ENCODE measurements at places on chromosomes 16 and 17. TPM values are rescaled to one million over a fixed set of nuclear protein-coding genes. Genes with fewer than 3 reads are reported as not detected.

- peaks cover 6% of the 10 kb centered on the region for H3K4me1 ChIP-seq
- no peaks in the 10 kb centered on the region for H3K27me3 ChIP-seq
- no peak overlapping the region for H3K4me3 ChIP-seq
- H3K27ac ChIP-seq = no peak overlapping the region
These were observed 31.7 kb downstream of the CPNE2 start for GRCh38 chr16:57123974-57124674.

DNA sequence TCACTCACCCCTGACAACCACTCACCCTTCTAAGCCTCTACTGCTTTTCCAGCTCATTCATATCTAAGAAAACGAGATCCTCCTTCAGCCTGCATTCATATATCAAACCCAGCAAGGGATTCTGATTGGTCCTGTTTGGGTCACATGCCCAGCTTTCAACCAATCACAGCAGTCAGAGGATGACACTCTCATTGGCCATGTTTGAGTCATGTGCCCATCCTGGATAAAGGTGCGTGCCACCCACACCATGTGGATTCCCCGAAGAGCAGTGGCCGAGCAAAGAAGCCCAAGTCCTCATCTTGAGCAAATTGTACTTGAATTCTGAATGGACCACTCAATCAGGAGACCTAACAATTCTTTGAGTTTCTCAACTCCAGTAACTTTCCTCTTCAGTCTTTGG is 45.0 kb downstream of the SCNN1G start:
- no peaks in the 10 kb centered on the region for H3K4me1 ChIP-seq
- no peaks in the 10 kb centered on the region for H3K27me3 ChIP-seq
- H3K27ac ChIP-seq = no peak overlapping the region
- no peak overlapping the region for H3K4me3 ChIP-seq

The CCL4 gene
- polyA plus RNA-seq = 41.7 TPM

DNA sequence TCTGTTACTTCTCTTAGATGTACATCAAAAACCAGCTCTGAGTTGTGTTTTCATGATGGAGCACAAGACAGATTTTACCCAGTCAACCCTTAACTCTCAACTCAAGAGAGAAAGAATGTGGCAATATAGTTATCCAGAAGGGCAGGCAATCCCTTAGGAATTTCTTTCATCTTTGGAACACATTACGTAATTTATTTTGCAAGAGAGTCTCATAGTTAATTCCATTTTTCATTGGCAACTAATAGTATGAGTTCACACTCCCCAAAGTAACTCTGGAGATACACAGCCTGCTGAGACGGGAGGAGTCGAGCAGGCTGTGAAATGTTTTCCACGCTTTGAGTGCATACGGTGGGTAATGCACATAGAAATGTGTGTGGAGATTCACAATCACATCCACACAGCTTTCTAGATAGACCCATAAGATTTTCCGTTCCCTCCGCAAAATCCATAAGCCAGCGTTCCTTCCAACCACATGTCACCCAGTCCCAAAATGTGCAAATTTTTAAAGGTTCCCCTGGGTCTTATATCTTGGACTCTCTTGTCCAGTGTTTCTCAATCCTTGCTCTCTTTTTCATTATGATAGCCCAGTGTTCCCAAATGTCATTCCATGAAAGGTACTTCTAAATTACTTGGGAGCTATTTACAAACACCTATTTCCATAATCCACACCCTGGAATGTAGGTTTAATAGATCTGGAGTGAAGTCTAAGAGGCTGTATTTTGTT is 8.4 kb upstream of the CDRT4 start:
- no peak for DNase-seq
- no peaks in the 10 kb centered on the region for H3K27me3 ChIP-seq
- no peak overlapping the region for H3K27ac ChIP-seq
- H3K4me1 ChIP-seq = no peaks in the 10 kb centered on the region
- no peaks in the 10 kb centered on the region for H3K36me3 ChIP-seq

- no peak overlapping the region for H3K27ac ChIP-seq
- no peaks in the 10 kb centered on the region for H3K36me3 ChIP-seq
- H3K27me3 ChIP-seq = peaks cover 50% of the 10 kb centered on the region
- no peak overlapping the region for H3K4me3 ChIP-seq
- H3K4me1 ChIP-seq = no peaks in the 10 kb centered on the region
These were observed 2.4 kb downstream of the SKAP1 start for GRCh38 chr17:48427598-48427997.

GRCh38 chr16:12573730-12574383 is 229.8 kb downstream of the CPPED1 start:
- H3K4me3 ChIP-seq = no peak overlapping the region
- peak; percentile 4 for DNase-seq
- H3K36me3 ChIP-seq = peaks cover 7% of the 10 kb centered on the region
- H3K27ac ChIP-seq = peak overlapping the region; percentile 14
- H3K4me1 ChIP-seq = peaks cover 29% of the 10 kb centered on the region
- no peaks in the 10 kb centered on the region for H3K27me3 ChIP-seq

The TNFSF13 gene
- 491 TPM for polyA plus RNA-seq

- H3K36me3 ChIP-seq = peaks cover 27% of the 10 kb centered on the region
- peaks cover 12% of the 10 kb centered on the region for H3K4me1 ChIP-seq
- no peak overlapping the region for H3K27ac ChIP-seq
- H3K27me3 ChIP-seq = no peaks in the 10 kb centered on the region
These were observed 206.7 kb downstream of the RPTOR start for GRCh38 chr17:80751070-80751945.

GRCh38 chr16:81744911-81745310 is 34.2 kb upstream of the PLCG2 start:
- DNase-seq = no peak
- no peak overlapping the region for H3K27ac ChIP-seq
- H3K4me1 ChIP-seq = peaks cover 37% of the 10 kb centered on the region
- no peaks in the 10 kb centered on the region for H3K27me3 ChIP-seq

DNA sequence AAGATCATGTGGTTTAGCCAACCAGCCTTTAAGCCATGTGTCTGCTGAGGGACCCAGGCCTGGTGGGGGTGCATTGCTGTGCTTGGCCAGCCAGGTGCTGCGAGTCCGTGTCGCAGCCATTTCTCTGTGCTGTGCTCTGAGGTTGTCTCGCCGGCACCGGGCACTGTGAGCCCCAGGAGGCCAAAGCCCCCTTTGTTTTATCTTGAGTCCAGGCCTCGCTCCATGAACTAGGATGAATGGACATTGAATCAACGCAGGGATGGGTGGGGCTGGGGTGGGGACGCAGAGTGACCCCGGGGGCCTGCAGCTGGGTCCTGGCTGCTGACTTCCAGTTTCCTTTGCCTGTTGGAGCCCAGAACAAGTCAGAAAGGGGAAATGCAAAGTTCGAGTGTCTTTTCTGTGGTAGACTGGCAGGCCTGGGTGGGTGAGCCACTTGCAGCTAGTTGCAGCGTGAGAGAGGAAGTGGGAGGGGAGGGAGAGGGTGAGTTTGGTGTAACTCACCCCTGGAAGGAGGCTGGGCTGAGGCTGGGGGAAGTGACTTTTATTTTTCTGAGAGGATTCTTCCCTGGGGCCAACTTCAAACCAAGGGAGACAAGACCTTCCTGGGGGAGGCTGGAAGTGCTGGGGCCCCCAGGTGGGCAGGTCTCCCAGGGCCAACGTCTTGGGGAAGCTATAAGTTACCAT is 324.7 kb downstream of the SEC14L1 start:
- peak overlapping the region; percentile 87 for H3K27ac ChIP-seq
- H3K36me3 ChIP-seq = peaks cover 39% of the 10 kb centered on the region
- H3K27me3 ChIP-seq = no peaks in the 10 kb centered on the region
- H3K4me3 ChIP-seq = peak overlapping the region; percentile 59
- peak; percentile 93 for DNase-seq
- H3K4me1 ChIP-seq = peaks cover 86% of the 10 kb centered on the region

DNA sequence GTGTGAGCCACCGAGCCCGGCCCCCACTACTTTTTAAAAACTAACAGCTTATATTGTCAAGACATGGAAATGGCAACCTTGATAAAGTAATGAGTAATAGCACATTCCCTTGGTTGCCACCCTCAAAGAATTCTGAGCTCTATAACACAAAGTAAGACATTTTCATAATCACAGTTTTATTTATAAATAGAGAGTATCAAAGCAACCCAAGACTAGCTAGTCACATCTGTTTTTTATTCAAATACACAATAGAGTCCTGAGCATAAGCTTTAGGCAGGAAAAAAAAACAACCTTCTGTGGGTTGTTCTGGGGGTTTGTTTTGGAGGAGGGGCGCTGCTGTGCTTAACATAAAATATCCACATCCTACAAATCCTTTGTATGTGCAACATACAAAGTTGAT is 68.7 kb downstream of the CEP95 start:
- H3K36me3 ChIP-seq = peaks cover 81% of the 10 kb centered on the region
- H3K27me3 ChIP-seq = no peaks in the 10 kb centered on the region
- DNase-seq = no peak
- H3K4me1 ChIP-seq = no peaks in the 10 kb centered on the region
- H3K4me3 ChIP-seq = no peak overlapping the region
- no peak overlapping the region for H3K27ac ChIP-seq

The KRT25 gene
- not detected for polyA plus RNA-seq

The ANKFN1 gene
- polyA plus RNA-seq = not detected

DNA sequence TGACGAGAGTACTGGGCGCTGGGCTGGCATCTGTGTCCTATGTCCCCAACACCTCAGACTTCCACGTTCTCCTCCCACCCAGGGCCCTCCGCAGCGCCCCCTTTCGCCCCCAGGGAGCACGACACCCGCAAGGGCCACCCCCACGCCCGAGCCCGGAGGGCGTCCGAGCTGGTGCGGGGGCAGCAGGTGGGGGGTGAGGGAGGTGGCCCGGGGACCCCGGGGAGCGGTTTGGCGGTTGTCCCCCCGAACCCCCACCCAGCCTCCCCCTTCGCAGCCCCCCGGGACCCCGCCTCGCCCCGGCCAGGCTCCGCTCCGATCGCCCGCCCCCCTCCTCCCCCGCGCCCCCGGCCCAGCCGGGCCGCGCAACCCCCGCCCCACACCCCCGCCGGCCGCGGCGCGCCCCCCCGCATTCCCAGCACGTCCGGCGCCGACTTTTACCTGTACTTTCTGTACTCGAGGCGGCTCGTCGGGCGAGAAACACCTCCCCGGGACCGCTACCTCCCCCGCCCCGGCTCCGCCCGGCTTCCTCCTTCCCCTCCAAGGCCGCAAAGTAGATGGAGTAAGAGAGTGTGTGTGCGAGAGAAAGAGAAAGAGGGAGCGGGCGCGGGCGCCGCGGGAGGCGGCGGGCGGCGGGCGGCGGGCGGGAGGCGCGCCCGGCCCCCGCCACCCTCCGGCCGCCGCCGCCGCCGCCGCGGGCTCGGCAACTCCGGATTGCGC is 901 bp downstream of the CDYL2 start:
- H3K27me3 ChIP-seq = peaks cover 6% of the 10 kb centered on the region
- H3K36me3 ChIP-seq = no peaks in the 10 kb centered on the region
- DNase-seq = peak; percentile 21
- peak overlapping the region; percentile 65 for H3K4me3 ChIP-seq

GRCh38 chr16:46690281-46691178 is 1.1 kb downstream of the ORC6 start:
- H3K27ac ChIP-seq = peak overlapping the region; percentile 96
- H3K4me1 ChIP-seq = peaks cover 43% of the 10 kb centered on the region
- H3K27me3 ChIP-seq = no peaks in the 10 kb centered on the region
- H3K4me3 ChIP-seq = peak overlapping the region; percentile 85
- no peaks in the 10 kb centered on the region for H3K36me3 ChIP-seq

The CACNG4 gene
- polyA plus RNA-seq = not detected

- no peak for DNase-seq
- H3K4me3 ChIP-seq = no peak overlapping the region
- no peaks in the 10 kb centered on the region for H3K4me1 ChIP-seq
- no peaks in the 10 kb centered on the region for H3K36me3 ChIP-seq
These were observed 10.3 kb downstream of the ZNF469 start for GRCh38 chr16:88393034-88393433.

The TMEM235 gene
- polyA plus RNA-seq = not detected

The HSD17B1 gene
- polyA plus RNA-seq = 0.72 TPM

- no peak overlapping the region for H3K4me3 ChIP-seq
- H3K27me3 ChIP-seq = no peaks in the 10 kb centered on the region
- no peaks in the 10 kb centered on the region for H3K36me3 ChIP-seq
- no peak for DNase-seq
- no peaks in the 10 kb centered on the region for H3K4me1 ChIP-seq
- no peak overlapping the region for H3K27ac ChIP-seq
These were observed 8.2 kb upstream of the RNFT1 start for GRCh38 chr17:59972778-59973177.

The CCDC200 gene
- not detected for polyA plus RNA-seq

DNA sequence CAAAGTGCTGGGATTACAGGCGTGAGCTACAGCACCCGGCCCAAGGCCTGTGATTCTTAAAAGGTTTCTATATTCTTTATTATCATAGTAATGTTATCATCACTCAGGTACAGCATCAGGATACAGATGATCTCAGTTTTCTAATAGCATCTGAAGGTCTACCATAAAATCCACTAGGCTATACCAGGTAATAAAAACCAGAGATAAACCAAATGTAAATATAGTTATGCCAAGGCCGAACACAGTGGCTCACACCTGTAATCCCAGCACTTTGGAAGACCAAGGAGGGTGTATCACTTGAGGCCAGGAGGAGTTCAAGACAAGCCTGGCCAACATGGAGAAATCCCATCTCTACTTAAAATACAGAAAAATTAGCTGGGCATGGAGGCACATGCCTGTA is 53.8 kb downstream of the SYNRG start:
- H3K4me1 ChIP-seq = no peaks in the 10 kb centered on the region
- no peak overlapping the region for H3K4me3 ChIP-seq
- no peak overlapping the region for H3K27ac ChIP-seq
- DNase-seq = no peak

The SLC13A5 gene
- polyA plus RNA-seq = not detected

The BORCS6 gene
- polyA plus RNA-seq = 5.4 TPM

The STX4 gene
- 21.8 TPM for polyA plus RNA-seq

DNA sequence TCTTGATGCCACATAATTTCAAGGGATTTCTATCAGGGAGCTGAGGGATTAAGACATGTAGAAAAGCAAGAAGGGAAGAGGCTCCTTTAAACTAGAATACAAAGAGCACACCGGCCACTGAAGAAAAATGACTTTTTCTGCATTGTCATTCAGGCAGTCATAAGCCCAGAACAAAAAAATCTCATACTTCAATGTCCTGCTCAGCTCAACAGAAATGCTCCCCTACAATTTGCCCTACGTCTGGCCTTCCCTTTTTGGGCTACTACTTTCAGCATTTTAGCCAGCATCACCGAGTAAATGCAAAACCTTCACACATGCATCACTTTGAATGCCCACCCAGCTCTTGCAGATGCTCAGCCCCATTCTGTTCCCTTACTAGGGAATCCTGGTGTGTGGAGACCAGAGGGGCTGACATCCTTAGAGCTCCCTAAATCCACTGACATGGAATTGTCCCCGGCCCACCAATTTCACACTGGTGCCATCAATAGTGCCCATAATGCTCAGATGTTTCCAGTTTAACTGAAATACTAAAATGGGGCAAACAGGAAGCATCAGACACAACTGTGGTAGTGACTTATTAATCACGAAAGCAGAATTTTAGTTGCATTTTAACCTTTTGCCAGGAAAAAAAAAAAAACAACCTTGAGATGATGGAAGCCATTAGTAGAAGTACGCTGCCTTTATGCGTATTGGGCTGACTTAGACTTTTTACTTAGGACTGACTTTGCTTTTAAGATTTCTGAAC is 2.7 kb downstream of the MAP3K14 start:
- H3K36me3 ChIP-seq = peaks cover 4% of the 10 kb centered on the region
- H3K4me1 ChIP-seq = peaks cover 81% of the 10 kb centered on the region
- H3K4me3 ChIP-seq = no peak overlapping the region
- H3K27ac ChIP-seq = peak overlapping the region; percentile 81
- H3K27me3 ChIP-seq = no peaks in the 10 kb centered on the region
